Muscle of leg (tissue), 16 donors: ENCODE measurements at places on chromosomes 5 and 9. TPM values are rescaled to one million over a fixed set of nuclear protein-coding genes. Genes with fewer than 3 reads are reported as not detected.

DNA sequence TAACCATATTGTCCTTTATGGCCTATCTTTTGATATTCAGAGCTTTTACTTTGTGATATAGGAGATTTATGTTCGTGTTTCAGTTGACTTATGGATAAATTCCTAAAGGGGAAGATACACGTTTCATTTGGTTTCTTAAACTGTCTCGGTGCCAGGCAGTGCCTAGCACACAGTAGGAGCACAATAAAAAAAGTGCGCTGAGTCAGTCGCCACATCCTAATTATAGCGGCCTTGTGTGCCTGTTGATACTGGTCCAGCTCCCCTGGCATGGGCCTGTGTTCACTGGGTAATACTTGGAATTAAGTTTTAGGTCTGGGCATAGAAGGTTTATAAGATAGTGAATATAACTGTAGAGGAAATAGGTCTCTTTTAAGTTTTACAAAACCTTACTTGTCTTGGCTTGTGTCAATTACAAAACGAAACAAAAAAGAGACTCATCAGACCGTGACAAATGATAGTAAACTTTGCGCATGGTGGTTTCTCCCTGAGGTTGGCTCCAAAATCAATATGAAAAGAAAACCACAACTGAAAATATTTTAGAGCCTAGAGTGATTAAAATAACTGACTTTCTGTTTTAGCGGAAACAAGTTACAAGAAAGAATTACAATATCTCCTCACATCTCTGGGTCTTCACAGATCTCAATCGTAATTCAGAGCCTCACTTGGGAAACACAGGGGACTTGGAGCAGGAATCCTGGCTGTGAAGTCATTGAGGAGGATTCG, 84.8 kb downstream of the MVB12B start:
- H3K36me3 ChIP-seq: peaks cover 33% of the 10 kb centered on the region
- H3K4me1 ChIP-seq: peaks cover 7% of the 10 kb centered on the region
- H3K4me3 ChIP-seq: no peak overlapping the region
- no peak for DNase-seq
- H3K27me3 ChIP-seq: no peaks in the 10 kb centered on the region

- no peak overlapping the region for H3K27ac ChIP-seq
- H3K4me1 ChIP-seq: no peaks in the 10 kb centered on the region
- no peak overlapping the region for H3K4me3 ChIP-seq
- no peaks in the 10 kb centered on the region for H3K36me3 ChIP-seq
- no peaks in the 10 kb centered on the region for H3K27me3 ChIP-seq
These were observed 416.0 kb upstream of the CCNH start for GRCh38 chr5:87828545-87829216.

DNA sequence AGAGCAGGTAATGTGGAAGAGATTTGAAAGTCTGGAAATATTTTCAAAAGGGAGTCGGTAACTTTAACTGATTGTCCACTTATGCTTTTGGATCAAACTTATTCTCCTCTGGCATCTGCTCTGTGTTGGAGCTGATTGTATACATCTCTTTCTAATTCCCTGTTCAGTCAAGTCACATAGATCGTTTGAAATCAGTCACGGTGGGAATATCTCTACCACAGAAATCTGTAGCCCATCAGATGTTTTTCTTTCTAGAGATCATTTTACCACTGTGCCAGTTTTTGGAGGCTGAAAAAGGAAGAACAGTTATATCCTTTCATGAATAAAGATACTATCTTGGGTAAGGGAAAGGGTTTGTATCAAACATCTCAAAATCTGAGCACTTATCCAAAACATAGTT, 1853.3 kb downstream of the EFNA5 start:
- H3K27ac ChIP-seq: no peak overlapping the region
- DNase-seq: no peak
- no peaks in the 10 kb centered on the region for H3K36me3 ChIP-seq
- no peak overlapping the region for H3K4me3 ChIP-seq
- H3K4me1 ChIP-seq: no peaks in the 10 kb centered on the region

DNA sequence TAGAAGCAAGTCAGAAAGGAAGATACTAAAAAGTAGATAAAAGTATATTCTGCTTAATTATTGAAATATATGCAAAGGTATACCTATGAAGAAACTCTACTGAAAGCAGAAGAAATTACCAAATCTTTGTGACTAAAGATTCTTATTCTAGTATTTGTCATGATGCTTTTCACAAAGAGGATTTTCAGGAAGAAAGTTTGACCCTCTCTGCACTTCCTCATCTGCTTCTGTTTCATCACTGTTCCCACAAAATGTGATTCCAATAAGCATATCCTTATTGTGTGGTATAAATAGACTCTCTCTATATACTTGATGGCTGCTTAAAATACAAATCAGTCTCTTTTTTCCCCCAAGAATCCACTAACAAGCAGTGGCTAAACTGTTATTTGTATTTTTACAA, 2139.6 kb upstream of the ACO1 start:
- H3K27me3 ChIP-seq: no peaks in the 10 kb centered on the region
- H3K27ac ChIP-seq: no peak overlapping the region
- no peak overlapping the region for H3K4me3 ChIP-seq
- no peaks in the 10 kb centered on the region for H3K36me3 ChIP-seq
- DNase-seq: no peak

GRCh38 chr9:126290871-126291270, 35.8 kb upstream of the MVB12B start:
- H3K27ac ChIP-seq: no peak overlapping the region
- H3K4me3 ChIP-seq: no peak overlapping the region
- H3K36me3 ChIP-seq: no peaks in the 10 kb centered on the region
- H3K4me1 ChIP-seq: peaks cover 2% of the 10 kb centered on the region

DNA sequence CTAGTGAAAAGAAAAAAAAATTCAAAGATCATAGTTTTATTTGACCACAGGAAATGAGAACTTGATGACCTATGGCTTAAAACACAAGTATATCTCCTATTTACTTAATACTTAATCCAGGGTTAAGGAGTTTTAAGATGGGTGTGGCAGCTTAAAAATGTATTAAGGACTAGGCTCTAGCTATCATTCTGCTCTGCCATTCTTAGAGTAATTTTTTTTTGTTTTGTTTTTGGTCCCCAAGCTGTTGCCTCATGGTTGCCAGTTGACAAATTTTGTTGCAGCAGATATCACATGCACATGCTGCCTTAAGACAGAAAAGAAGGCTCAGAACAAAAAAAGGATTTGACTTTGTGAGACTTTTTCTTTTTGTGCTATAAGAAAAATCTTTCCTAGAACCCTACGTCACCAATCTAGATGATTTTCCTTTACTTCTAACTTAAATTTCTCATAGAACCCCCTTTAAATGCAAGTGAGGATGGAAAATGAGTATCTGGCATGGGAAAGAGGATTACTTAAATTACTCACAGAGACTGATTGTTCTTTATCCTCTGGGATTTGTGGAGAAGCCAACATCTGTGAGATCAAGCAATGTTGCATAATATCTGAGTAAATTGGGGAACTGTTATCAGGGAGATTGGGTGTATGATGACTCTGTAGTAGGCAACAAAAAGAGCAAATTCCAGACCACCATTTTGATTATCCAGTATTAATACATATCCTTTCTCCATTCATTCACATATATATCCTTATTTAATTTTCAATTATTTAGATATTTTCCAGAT, 364.7 kb upstream of the CD180 start:
- no peaks in the 10 kb centered on the region for H3K4me1 ChIP-seq
- H3K4me3 ChIP-seq: no peak overlapping the region
- no peaks in the 10 kb centered on the region for H3K36me3 ChIP-seq
- no peak for DNase-seq

Gene FOXD4L5
- 0.13 TPM for total RNA-seq

Gene CDC20B
- not detected for total RNA-seq
